HEK293T (cell line): ENCODE measurements at places on chromosomes 11 and 22.

- DNase-seq, result no peak
Observed at GRCh38 chr11:6556139-6556949, 47.1 kb downstream of the RRP8 start.

DNA sequence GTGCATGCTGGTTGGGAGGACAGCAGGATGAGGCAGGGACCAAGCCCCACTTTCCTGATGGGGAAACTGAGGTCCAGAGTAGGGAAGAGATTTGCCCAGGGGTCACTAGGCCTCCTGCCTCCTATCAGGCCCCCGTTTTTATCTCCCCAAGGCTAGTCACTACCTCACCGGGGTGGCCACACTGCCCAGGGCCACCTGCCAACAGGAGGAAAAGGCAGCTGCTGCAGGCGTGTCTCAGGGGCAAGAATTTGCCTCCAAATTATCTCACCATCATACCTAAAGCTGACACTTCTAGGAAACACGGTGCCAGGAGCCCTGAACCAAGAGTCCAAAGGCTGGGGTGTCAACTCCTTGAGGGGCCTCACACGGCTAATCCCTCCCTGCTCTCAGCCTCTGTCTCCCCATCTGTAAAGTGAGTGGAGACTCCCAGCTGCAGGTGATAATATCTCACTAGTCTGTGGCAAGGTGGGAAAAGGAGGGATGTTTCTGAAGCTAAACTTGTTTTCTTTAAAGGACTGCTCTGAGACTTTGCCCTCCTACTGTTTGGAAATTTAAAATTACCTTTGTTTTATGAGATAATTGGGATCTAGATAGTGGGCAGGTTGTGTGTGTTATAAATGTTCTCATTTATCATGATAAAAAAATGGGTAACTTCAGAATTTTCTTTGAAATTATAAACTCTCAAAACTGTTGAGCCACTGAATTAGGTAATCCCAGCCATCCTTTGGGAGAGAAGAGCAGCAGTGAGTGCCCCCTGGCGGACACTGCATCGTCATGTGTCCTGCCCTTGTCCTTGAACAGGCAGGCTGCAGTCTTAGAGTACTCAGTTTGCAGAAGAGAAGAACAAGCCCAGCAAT lies 60.0 kb downstream of the MYO7A start:
- DNase-seq, result peak; percentile 81

DNA sequence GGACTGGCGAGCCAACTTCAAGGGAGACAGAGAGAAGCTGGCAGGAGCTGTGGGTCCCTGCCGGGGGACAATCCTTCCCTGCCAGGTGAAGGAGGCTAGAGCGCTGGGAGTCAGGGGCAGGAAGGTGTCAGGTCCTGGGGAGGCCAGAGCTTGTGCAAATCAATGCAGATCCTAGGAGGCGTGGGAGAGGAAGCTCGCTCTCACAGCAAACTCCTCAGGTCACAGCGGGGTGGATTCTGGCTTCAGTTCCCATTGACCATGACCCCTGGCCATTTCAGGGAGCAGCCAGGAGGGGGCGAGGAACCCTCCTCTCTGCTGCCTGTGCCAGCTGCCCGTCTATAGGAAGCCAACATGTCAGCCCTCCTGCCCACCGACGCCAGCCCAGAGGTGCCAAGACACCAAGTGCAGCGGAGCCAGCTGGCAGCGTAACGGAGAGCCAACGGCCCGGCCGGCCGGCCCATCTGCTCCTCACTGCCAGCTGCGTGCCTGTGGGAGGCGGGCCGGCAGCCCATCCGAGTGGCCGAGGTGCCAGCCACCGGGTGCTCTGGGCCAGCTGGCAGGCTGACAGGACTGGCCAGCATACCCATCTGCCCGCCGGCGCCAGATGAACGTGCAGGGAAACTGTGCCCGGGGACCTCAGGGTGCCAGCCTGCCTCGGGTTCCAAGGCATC lies 374.8 kb downstream of the MIAT start:
- DNase-seq, result peak; percentile 30

- DNase-seq, result no peak
Observed at GRCh38 chr22:25388866-25389540, 169.6 kb downstream of the CRYBB2 start.

DNA sequence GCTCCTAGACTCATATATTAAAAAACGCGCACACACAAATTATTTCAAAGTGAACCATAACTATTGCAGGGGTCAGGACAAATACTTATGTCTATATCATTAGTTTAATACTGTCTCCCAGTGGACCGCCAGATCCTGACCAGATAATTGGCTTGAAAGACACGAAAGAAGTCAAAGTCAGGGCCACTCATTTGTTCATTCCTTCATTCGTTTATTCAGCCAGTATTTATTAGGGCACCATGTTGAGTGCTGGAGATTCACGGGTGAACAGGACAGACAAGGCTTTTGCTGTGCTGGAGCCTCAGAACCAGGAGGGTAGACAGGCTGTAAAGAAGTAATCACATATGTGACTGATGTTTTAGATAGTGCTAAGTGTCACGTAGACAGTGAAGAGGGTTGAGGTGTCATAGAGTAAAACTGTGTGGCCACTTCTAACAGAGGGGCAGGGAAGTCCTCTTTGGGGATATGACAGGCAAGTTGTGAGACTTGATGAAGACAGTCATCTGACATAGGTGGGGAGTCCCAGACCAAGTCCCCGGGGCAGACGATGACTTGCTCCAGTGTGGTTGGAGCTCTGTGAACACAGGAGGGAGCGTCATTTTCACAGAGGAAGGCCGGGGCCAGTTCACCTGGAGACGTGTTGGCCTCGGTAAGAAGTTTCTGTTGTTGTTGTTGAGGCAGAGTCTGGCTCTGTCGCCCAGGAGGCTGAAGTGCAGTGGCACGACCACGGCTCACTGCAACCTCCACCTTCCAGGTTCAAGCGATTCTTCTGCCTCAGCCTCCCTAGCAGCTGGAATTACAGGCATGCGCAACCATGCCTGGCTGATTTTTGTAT lies 25.9 kb downstream of the RBX1 start:
- DNase-seq, result no peak
